Fibroblast of the conjunctiva (primary cell): ENCODE measurements at places on chromosomes 3 and 15.

GRCh38 chr3:188083011-188083410 is 70.9 kb upstream of the LPP start:
- DNase-seq: no peak

GRCh38 chr3:148739720-148740119 is 42.0 kb downstream of the AGTR1 start:
- DNase-seq: no peak

GRCh38 chr3:24299246-24299805 is 195.3 kb downstream of the THRB start:
- no peak for DNase-seq

DNA sequence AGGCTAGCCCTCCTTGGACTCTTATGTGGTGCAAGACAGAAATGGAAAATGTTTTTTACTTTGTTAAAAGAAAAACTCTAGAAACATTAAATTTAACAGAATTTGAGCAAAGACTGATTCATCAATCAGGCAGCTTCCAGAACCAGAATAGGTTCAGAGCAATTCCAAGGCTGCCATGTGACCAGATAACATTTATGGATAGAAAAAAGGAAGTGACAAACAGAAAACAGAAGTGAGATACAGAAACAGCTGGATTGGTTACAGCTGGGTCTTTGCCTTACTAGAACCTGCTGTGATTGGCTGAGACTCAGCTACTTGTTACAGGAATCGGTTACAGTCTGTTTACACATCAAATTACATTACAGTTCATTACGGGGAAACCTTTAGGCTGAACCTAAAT is 22.5 kb upstream of the OTOL1 start:
- no peak for DNase-seq

GRCh38 chr3:77873598-77873997 is 833.7 kb downstream of the ROBO2 start:
- no peak for DNase-seq

GRCh38 chr3:133575086-133575485 is 1.6 kb downstream of the CDV3 start:
- DNase-seq: no peak

GRCh38 chr3:5638550-5638949 is 451.0 kb downstream of the EDEM1 start:
- no peak for DNase-seq

- DNase-seq: no peak
Measured at GRCh38 chr3:2862366-2862765, 247.8 kb downstream of the IL5RA start.

GRCh38 chr3:23952646-23953045 is 7.6 kb downstream of the NR1D2 start:
- no peak for DNase-seq

DNA sequence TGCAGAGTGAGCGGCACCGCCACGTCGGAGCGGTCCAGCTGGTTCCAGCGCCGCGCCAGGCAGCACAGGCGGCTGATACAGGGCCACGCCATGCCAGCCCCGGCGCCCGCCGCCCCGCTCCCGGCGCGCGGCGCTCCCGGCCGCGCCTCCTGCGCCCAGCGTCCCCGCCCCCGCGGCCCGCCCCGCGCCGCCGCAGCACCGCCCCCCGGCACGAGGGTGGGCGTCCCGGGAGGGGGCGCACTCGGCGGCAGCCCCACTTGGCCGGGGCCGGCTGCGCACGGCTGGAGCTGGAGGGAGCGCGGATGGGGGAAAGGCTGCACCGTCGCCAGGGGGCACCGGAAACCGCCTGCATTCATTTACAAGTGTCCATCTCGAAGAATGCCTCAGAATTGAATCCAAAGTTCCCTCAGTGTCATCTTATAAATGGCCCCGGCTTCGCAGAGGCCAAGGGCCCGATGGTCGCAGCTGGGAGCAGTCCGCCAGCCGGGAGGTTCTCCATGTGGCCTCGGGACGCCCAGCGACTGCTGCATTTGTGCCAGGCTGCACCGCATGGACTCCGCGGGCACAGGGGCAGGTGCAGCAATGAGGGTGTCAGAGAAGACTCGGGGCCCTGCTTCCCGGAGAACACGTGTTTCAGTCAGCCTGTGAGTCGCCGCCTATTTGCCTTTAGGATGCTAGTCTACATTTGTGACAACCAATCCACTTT is at the start of gene MAP6D1:
TSS of gene MAP6D1 (minus strand) at position 122 of the 706 bp plus-strand sequence. CDS start at position 92, 30 bp downstream.
- DNase-seq: peak; percentile 22

DNA sequence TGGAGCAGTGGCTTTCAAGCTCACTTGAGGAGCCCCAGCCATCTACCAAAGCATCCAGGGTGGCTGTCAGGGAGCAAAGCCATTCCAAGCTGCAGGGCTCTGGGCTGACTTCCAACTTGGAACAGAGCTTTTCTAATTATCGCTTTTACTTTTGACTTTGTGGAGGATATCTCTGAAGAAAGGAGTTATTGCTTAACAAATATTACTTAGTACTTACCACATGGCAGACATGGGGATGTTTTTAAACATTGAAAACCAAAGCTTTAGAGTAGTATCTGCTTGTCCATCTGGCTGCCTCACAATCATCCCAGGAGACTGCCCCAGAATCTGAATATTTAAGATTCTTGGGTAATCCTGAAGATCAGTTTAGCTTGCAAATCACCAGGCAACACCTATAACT is 8.9 kb downstream of the TAGLN3 start:
- DNase-seq: peak; percentile 69

- DNase-seq: no peak
Measured at GRCh38 chr15:66878761-66879160, 176.7 kb downstream of the SMAD6 start.

GRCh38 chr15:99438691-99439523 is 126.9 kb upstream of the MEF2A start:
- no peak for DNase-seq

DNA sequence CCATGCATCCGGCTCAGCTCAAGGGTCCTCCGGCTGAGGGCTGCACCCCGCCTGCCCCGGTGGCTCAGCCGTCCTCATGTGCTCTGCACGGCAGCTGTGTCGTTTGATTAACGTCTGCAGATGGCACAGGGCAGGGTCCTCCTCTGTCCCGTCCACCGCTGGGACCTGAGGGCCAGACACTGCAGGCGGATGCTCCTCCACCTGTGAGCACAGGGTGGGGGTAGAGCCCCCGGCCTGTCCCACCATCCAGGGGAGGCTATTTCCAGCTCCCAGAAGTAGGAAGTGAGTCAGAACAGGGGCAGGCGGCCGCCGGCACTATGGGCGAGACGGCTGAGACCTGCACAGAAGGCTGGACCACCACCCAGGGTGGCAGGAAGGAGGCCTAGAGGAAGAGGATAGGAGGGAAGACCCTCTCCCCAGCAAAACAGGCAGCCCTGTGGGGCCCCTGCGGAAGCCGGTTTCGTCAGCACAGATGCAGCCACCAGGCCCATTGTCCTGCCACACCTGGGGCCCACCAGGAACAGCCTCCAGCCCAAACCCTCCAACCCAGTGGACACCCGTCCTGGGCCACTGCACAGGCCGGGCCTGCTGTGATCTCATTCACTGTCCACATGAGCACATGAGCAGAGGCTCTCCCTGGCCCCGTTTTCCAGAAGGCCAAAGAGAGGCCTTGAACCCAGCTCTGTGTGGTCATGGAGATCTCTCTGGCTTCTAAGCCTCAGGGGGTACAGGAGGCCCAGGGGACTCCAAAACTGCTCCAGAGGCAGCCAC is 12.6 kb upstream of the PLXND1 start:
- no peak for DNase-seq

DNA sequence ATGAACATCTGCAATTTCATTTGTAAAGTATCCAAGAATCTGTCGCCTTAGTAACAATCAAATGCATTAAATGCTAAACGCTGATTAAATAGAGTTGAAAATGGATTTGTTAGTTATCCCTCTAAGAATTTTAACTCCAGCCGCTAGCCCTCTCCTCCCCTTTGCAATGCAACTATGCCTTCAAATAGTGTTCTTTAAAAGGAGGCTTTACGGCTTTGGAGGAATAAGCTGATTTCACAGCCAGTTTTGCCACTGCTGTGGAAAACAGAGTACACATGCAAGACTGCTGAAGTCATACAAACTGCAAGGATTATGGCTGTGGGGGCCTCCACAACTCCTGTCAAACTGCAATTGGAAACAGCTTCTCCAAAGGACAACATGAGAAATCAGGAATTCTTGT is 89.2 kb downstream of the CERS3 start:
- DNase-seq: no peak

- no peak for DNase-seq
Measured at GRCh38 chr15:88341653-88342052, 85.1 kb upstream of the NTRK3 start.

DNA sequence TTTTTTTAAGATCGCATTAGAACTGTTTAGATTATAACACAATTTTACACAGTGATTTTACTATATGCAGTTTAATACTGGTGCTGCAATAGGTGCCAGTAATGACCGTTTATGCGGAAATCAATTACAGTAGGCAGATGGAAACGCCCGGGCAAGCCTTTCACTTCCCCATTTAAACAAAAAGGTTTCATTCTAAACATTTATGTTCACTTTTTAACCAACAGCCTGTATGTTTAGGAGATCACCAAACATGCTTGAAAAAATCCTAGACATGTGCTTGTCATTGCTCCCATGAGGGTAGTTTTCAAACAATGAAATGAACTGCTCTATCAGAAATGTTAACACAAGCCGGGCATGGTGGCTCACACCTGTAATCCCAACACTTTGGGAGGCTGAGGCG is 2.7 kb downstream of the BNIP2 start:
- no peak for DNase-seq

GRCh38 chr3:106820726-106821362 is 556.4 kb upstream of the CCDC54 start:
- DNase-seq: no peak

DNA sequence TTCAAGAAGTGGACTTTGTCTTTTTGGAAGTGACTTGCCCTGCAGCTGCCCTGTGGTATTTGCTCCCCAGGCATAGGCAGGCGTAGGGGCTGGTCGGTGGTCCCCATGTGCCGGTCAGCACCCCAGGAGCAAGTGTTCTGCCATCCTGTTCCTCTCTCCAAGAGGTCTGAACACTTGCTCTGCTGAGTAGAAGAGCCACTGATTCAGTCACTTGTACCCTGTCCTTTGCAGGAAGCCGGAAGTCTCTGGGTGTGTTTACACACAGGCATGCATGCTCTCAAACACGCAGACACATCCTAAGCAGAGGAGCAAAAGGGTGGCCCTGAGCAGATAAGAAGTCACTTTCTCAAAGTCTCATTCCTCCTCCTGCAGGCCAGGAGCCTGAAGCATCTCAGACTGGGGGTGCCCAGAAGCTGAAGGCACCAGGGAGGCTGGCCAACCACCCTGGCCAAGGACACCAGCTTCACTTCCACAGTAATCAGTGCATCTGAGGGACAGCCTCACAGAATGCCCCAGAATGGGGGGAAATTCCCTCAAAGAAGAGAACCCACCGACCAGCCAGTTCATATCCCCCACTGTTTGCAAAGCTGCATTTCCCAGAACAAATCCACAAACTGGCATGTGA is 88.7 kb upstream of the POMGNT2 start:
- DNase-seq: no peak
